Activated naive CD4-positive, alpha-beta T cell treated with anti-CD3 and anti-CD28 coated beads for 36 hours (primary cell): ENCODE measurements at places on chromosomes 5 and 9.
A peak's percentile ranks its signal among the peaks of the same experiment; 100 is the strongest.

DNA sequence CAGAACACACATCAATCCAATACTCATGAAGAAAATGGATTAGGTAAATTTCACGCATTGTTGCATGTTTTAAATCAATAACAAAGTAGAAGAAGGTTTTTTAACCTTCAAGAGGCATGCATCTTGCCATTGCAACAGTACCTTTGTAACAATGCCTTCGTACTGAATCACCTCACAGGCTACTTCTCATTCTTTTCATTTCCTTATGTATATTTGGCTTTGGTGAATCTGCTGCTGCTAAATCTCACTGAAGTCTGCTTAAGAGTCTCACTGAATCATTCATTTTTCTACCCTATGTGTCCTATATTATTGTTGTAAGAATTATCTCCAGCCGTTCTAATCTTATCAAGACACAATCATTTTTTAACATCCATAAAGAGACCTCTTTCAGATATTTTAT is 152.5 kb downstream of the CDH10 start:
- no peak for DNase-seq

DNA sequence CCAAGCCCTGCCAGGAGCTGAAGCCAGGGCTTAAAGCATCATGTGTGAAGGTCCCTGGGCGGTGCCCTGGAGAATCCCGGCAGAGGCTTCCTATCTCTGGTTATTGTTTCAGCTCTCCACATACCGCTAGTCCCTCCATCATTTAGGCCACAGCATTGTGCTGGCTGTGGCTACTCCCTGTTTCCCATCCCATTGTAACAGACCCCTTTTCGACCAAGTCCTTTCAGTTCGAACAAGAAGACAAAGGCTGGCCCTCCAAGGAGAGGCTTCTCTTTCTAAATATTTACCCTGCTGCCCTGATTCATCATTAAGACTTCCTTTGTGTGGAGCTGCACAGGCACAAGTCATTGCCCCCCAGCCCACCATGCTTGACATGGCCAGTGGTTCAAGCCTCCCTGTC is 41.6 kb downstream of the NEUROG1 start:
- no peak for DNase-seq

DNA sequence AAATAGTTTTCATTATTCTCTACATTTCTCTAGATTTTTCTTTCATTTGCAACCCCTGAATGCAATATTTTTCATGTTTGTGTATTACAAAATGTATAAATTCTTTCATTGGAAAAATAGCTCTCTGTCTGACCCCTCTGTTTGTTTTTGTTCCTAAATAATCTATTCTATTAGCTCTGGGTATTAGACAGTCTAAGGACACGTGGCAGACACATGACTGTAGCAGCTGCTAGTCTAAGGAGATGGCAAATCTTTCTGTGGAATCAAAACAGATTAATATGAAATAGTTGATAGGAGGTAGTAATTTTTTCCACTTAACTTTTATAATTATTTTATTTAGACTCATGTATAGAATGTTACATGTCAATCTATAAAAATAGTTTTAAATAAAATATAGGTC is 21.4 kb upstream of the SPATA9 start:
- no peak for DNase-seq

GRCh38 chr5:1141834-1142233 is 30.0 kb upstream of the SLC12A7 start:
- DNase-seq, result no peak

DNA sequence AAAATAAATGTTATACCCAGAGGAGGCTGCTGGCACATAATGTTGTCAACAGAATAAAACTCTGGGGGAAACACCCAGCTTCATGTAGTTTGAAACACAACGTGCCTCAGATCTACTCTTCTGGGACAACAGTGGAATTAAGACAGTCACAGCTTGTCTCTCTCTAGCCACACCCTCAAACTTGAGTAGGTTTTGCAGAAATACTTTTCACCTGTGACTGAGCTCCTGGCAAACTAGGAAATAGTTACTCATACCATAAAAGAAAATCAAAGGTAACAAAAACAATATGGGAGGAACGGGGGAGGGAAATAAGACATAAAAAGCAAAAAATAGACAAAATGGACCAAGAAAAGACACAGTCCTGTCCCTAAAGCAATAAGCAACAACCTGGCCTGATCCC is 14.4 kb downstream of the ELAVL2 start:
- DNase-seq, result no peak

DNA sequence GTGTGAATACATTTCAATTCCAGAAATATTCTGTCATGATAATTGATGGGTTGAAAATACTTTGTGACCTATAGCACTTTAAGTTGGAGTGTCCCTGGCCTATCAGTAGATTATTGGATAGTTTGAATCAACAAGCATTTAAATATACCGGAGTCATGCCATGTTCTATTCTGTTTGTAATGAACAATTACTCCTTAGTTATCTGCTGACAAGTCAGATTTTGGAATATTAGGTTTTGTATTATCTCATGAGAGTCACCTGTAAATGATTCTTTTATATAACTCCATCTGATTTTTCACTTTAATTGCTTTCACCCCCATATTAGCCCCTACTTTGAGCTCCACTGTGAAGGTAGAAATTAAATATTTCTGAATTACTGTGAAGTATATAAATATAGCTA is 92.5 kb upstream of the SH3GL2 start:
- no peak for DNase-seq

GRCh38 chr9:91995000-91995655 is 45.1 kb upstream of the ROR2 start:
- DNase-seq, result no peak

- no peak for DNase-seq
These were observed 165.3 kb downstream of the ZNF608 start for GRCh38 chr5:124580925-124581737.

DNA sequence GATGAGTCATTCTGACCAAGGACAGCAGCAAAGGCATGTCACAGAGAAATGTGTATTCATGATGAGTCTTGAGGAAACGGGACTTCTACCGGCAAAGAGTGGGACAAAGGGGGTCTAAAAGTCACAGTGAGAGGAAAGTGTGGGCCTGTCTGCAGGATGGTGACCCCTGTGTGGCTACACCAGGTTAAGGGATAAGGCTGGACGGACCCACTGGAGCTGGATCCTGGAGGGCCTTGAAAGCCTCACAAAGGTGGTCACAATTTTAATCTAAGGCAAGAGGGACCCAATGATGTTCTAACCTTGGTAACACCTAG is 176.5 kb downstream of the CDK5RAP2 start:
- DNase-seq, result no peak

DNA sequence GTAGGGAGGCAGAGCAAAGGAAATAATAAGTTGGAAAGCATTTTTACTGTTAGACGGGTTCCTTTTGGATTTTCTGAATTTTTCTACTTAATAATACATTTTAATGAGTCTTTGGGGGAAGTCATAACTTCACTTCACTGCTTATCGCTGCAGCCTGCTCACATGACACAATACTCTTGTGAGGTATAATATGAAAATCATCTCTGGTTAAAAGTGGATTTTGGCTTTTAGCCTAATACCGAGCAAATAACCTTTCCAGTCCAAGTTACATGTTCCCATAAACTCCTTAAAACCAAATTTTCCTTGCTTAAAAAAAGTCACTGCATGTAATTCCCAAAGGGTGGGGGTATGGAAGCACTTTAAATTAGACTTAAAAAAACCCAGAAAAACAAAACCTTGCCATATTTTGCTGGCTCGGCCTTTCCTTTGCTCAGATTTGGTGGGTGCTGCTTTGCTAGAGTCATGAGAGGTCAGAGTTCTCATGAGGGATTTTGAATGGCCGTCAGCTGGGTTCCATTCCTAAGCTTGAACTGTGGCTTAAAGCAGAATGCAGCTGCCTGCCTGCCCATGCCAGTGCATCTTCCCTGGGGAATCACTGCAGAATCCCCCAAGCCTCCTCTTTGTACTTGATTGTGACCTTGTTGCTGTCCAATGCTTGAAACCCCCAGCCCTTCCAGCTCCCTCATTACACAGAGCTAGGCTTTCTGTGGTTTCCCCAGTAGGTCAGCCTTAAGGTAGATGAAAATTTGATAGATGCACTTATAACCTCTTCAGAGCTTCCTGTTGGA is 331.8 kb downstream of the KDM4C start:
- no peak for DNase-seq

GRCh38 chr5:472076-472655 is 29.2 kb downstream of the EXOC3 start:
- peak; percentile 38 for DNase-seq

- DNase-seq, result no peak
These were observed 131.0 kb upstream of the SPRY4 start for GRCh38 chr5:142455856-142456255.

- DNase-seq, result no peak
These were observed 482.1 kb downstream of the SEMA5A start for GRCh38 chr5:9063615-9064245.
